ENCODE measurements at places on chromosomes 5 and 9. TPM values are rescaled to one million over a fixed set of nuclear protein-coding genes. Genes with fewer than 3 reads are reported as not detected.
A peak's percentile ranks its signal among the peaks of the same experiment; 100 is the strongest.

PALM2AKAP2 gene
- total RNA-seq, result 1.0 TPM

RNF130 gene
- 104 TPM for total RNA-seq

- DNase-seq, result no peak
Observed at GRCh38 chr5:143140492-143141203, 262.8 kb downstream of the NR3C1 start.

- DNase-seq, result no peak
Observed at GRCh38 chr5:139961435-139962157, 81.5 kb downstream of the NRG2 start.

DNA sequence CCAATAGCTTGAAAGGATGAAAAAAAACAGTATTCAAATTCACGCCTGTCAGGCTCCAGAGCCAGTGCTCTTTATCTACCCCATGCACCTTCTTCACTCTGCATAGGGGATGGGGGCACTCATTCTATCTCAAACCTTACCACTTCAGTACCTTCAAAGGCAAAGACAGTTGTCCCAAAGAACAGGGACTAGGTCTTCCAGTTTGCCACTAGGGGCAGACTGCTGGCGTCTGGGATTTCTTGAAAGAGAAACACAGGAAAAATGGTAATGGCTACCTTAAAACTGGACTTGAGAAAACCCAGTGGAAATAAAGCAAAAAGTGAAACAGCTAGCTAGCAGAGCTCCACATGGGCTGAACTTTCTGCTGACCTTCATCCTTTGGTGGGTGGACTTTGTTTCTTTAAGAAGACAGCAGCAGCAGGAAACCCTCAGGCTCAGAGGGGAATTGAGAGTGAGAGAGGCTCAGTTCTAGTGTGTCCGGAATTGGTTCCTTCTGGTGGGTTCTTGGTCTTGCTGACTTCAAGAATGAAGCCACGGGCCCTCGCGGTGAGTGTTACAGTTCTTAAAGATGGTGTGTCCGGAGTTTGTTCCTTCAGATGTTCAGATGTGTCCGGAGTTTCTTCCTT lies 41.0 kb upstream of the SLC36A1 start:
- no peak for DNase-seq

KIF4B gene
- not detected for total RNA-seq

DNA sequence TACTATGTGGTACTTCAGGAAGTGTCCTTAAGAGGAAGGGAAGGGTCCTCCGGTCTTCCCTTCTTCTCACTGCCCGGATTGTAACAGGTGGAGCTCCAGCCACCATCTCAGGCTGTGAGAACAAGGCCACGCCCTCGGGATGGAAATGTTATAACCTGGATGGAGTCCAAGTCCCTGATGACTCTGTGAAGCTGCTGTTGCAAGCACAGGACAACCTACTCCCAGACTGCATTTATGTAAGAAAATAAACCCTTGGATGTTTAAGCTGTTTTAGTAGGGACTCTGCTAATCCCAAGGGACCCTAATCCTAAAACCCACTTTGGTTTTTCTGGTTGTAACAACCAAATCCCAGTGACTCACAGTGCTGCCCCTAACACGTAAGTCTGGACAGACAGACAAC lies 221.6 kb downstream of the ACTL7B start:
- DNase-seq, result no peak

DNA sequence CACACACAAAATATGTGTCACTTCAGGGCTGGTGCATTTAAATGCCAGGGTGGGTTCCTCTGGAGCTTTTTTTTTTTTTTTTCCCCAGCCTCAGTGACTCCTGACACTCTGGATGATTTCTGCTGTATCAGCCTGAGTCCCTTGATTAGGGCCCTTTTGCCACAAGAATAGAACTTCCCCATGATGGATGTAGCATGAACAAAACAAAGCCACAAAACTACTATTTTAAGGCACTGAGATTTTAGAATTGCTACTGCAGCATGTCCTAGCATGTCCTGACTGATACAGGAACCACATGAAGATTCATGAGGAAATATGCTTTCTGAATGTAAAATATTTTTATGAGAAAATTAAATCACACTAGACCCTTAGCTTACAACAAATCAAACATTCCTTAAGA lies 13.9 kb upstream of the ADGRD2 start:
- no peak for DNase-seq

SMIM32 gene
- not detected for total RNA-seq

DNA sequence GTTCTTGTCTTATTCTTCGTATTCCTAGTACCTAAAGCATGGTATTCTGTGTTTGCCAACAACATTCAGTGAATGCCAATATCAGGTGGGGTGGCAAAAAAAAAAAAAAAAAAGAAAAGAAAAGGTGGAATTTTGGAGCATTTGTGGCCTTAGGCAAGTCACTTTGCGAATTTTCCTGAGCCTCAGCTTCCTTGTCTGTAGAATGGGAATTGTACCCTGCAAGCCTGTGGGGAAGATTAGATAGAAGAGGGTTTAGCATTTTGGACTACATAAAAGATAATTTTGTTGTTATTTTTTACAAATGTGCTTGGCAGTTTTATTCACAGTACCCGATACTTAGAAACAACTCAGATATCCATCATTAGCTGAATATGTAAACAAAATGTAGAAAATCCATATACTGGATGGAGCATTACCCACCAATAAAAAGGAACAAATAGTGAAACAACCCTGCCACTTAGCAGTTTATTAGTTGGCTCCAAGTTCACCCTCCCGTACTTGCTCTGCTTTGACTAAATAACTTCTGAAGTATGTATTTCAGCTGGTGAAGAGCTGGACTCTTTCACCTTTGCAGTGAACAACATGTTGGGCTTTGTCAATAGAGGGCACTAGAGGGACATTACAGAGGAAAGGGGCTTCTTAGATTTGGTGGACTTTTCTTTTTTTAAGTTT lies 13.6 kb downstream of the UBE2D2 start:
- no peak for DNase-seq

DNA sequence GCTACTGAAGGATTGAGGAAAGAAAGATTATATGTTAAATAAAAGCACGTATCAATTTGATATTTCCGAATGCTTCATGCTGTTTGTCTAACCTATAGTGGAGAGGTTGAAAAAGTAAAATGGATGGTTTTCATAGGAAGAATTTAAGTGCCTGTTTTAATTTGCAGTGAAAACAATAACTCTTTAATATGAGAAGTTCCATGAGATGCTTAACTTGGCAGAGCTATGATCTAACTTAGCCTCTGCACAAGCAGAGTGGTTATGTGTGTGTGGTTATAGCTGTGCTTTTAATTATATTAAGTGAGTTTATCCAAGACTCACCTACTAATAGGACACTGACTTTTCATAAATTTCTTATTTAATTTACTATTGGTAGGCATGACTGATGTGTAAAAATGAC lies 57.4 kb downstream of the AOPEP start:
- DNase-seq, result no peak

GRCh38 chr5:173581408-173582215 lies 34.8 kb downstream of the BOD1 start:
- DNase-seq, result peak; percentile 80

DNA sequence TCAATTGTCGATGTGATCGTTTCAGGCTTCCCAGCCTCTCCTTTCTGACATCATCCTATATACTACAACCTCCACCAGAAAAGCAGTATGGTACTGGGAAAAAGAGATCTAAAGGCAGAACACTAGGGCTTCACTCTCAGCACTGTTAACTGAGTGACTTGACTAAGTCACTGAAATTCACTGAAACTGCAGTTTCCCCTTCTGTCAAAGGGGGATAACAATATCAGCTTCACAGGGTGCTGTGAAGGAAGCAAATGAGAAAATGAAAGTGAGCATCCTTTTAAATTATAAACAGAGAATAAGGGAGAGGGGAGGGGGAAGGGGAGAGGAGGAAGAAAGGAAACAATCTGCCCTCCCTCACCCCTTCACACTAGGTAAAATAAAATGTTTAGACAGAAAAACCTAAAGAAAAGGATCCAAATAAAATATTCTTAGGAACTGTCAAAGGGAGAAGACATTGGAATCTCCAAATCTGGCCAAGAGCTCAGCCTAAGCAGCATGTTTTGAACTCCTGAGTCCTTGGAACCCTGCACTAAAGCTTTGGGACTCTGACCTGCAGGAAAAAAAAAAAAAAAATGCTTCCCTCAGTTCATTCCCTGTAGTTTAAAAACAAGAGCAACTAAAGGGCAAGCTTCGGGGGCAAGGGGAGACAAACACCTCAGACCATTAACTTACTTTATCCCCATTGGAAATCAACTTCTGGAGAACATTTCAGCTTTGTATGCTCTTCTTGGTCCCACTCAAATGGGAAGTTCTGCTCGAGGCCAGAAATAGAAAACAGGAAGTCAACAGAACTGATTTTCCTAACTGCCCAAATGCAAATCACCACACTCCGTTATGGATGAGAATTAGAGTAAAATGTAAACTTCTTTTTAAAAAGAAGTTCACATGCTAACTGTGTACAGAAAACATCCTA lies 178.3 kb downstream of the DEPDC1B start:
- DNase-seq, result no peak

DNA sequence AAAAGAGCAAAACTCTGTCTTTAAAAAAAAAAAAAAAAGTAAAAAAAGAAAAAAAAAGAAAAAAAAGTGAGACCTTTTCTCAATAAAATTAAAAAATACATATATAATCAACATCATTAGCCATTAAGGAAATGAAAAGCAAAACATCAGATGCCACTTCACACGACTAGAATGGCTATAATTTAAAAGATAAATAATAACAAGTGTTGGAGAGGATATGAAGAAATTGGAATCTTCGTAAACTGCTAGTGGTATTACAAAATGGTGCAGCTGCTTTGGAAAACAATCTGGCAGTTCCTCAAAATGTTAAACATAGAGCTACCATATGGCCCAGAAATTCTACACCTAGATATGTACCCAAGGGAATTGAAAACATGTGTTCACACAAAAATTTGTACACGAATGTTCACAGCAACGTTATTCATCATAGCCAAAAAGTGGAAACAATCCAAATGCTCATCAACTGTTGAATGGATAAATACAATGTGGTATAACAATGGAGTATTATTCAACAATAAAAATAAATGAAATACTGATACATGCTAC lies 45.3 kb upstream of the SIL1 start:
- no peak for DNase-seq

HEMGN gene
- total RNA-seq, result not detected

PRR7 gene
- total RNA-seq, result 4.1 TPM

GRCh38 chr5:35285011-35285410 lies 54.7 kb upstream of the PRLR start:
- DNase-seq, result no peak

ADGRD2 gene
- total RNA-seq, result not detected

DNA sequence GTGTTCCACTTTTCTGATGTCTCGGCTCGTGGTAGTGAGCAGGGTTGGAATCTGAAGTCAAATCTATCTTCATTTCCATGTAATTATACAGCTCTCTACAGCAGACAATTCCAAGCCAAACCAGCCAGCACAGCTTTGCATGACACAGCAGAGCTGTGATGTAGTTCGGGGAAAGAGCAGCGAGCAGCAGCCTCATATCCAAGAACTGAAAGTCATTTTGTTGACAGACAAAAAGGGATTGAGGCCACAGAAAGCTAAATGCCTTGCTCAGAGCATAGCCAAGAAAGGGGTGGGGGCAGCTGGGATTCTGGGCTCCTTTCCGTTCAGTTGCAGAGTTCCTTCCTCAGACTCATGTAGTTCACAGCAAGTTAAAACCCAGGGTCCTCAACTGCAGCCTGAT lies 32.1 kb downstream of the LCP2 start:
- no peak for DNase-seq

DNA sequence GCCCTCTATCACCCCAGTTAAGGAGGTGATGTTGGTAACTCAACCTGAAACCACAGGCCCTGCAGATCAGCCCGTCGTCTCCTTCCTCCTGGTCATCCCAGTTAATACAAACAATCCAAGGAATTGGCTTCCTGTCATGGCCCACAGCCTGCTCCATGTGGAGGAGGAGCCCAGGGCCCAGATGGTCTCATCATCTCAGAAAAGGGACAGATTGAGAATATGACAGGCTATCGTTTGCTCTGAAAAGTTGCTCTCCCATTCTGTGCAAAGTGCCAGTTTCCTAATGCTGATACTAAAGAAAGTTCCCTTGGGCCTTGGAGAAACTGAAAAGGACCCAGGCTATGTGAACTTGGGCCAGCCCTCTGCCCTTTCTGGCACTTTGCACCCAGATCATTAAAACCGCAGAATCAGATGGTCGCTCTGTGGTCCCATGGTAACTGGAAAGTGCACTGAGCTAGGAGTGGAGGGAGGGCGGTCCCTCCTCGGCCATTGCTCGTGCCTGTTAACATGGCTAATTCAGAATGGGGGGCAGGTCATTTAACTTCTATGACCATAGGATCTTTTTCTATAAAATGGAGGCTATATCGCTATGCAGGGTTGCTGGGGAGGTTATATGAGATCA lies 675 bp upstream of the SPAAR start:
- DNase-seq, result no peak

C1QTNF2 gene
- 1.0 TPM for total RNA-seq

DNA sequence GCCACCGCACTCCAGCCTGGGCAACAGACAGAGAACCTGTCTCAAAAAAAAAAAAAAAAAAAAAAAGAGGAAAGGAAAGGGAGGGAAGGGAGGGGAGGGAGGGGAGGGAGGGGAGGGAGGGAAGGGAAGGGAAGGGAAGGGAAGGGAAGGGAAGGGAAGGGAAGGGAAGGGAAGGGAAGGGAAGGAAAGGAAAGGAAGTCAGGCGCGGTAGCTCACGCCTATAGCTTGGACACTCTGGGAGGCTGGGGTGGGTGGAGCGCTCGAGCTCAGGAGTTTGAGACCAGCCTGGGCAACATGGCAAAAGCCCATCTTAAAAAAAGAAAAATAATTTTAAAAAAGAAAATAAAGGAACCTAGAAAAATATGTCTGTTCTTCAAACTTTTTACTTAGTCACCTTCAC lies 56.0 kb upstream of the CER1 start:
- DNase-seq, result no peak

MPDZ gene
- 38.7 TPM for total RNA-seq

PCDHGB6 gene
- 59.8 TPM for total RNA-seq

TOR1A gene
- total RNA-seq, result 42.3 TPM

DNA sequence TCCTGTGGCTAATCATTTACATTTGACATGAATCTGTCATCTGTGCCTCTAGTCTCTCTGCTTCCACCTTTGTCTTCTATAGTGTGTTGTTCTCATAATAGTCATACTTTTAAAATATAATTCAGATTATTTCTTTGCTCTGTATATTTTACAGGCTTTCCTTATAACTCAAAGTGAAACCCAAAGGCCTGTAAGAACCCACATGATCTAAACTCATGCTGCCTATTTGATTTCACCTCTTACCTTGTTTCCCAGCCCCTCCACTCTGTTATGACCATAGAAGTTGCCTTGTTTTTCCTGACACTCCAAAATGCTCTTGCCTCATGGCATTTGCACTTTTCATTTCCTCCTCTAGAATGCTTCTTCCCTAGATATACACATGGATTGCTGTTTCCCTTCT lies 74.2 kb downstream of the COMMD10 start:
- DNase-seq, result no peak

IL4 gene
- total RNA-seq, result not detected

DNA sequence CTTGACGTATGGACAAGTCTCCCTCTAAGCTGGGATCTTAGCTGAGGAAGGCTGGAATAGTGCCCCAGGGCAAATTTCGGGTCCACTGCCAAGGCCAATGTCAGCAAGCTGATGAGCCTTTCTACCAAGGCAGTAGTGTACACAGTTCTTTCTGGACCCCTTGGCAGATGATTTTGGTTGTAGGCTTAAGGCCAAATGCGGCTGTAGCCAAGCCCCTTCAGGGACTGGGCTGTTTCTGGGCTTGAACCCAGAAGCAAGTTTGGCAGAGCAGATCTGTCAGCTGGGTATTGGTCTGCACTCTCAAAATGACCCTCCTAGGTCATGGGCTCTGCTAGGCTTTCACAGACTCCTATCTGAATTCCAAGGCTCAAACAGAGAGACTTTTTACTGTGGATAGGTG lies 121.6 kb downstream of the ADAMTSL1 start:
- DNase-seq, result no peak

GRCh38 chr5:7078901-7079300 lies 317.0 kb upstream of the ADCY2 start:
- DNase-seq, result no peak

NKD2 gene
- total RNA-seq, result 41.7 TPM

All from glutamatergic neuron (in vitro differentiated cells).